CD4-positive, alpha-beta T cell treated with Interleukin-17A for 1 hour (primary cell): ENCODE measurements at places on chromosomes 6 and 20.

- DNase-seq, result no peak
Measured at GRCh38 chr6:149300563-149300962, 16.9 kb upstream of the TAB2 start.

GRCh38 chr6:45031601-45032000 lies 296.5 kb upstream of the RUNX2 start:
- DNase-seq, result peak; percentile 18

DNA sequence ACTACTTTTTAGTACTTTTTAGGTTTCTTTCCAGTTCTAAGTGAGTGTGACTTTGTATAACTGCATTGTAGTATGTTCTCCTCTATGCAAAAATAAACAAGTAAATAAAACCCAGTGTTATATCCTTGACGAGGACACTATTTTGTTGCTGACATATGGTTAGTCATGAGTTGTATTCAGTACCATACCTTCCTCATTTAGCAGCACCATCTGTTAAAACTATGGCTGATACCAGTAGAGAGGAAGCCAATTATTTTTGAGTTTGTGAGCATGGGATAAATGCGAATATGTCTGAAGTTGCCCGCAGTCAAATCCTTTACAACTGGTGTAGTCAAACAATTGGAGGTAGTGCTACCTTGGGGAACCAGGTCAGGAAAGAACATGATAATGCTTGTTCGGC lies 74.1 kb downstream of the CDKAL1 start:
- no peak for DNase-seq

DNA sequence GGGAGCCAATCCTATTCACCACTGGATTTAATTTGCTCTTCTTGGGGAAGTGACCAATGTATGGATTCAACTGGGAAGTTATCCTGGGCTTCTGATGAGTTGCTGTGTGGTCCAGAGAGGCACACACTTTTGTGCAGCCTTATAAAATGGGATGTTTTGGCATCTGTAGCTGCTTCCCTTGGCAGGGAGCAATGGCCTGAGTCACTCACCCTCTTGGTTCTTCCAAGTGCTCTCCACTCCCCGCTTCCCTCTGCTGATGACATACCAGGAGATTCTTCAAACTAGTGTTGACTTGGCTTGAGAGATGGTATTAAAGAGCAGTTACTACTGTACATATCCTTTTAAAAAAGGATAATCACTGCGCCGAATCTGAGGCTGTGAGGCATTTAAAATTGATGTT lies 105.8 kb downstream of the JARID2 start:
- no peak for DNase-seq

DNA sequence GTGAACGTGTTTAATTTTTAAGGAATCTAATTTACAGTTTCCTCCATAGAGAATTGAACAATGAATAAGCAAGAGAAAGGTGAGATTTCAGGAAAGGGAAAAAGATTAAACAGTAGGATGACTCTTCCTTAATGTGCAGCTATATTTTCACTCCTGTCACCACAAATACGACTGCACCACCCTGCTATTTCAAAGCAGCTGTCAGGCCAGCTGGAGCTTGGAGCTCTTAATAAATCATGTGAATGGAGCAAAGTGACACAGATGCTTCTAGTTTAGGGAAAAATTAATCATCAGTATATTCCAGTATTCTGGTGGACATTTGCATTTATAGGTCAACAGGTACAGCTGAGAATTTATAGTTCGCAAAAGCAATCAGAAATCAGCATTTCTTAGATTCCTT lies 56.5 kb upstream of the PKIB start:
- DNase-seq, result no peak

DNA sequence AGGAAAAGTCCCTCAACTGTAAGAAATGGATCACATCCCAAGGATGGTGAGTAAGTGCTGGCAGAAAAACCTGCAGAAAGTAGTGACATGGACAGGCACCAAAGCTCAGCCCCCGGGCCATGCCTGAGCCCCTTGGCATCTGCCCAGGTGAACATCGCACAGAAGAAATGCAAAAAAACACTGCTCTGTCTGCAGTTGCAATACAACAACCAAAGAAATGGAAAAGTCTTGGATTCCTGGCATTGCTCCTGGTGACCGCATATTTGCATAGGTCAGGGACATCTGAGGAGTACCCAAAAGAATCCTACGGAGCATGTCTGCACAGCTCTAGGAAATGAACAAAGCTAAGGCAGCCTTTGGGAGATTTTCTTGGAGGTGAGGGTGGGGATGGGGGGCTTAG lies 63.1 kb upstream of the PTPRT start:
- no peak for DNase-seq

- no peak for DNase-seq
Measured at GRCh38 chr20:9995510-9996272, 39.1 kb upstream of the ANKEF1 start.

- DNase-seq, result no peak
Measured at GRCh38 chr6:169472786-169473416, 219.3 kb upstream of the THBS2 start.

DNA sequence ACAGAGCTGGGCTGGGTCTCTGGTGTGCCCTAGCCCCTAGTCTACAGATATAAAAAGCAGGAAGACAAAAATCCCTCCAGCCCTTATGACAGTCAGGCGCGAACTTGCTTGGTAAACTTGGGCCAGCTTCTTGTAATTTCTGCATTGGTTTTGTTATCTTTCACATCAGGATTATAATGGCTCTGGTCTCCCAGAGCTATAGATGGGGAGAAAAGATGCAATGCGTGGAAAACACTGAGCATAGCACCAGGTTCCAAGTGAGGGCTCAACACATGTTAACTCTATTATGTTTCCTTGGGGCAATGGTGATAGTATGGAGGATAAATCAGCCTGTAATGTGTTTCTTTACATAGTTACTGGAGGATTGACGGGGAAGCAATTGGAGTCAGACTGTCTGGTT lies 246.8 kb upstream of the KCNG1 start:
- DNase-seq, result no peak

DNA sequence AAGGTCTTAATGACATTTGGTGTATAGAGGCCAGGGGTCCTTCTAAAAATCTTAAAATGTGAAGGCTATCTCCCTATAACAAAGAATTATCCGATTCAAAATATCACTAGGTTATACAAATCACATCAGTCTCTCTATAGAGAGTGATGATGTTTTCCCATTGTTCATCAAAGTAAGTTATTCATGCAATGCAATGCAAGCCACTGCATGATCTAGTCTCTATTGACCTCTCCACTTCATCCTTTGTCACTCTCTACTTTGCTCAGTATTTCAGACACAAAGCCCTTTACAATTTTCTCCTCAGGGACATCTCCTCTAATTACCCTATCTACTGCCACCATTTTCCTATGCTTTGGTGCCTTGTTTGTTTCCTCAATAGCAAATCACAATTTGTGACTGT lies 628.0 kb downstream of the HTR1B start:
- DNase-seq, result no peak
